ENCODE measurements at places on chromosomes 13 and 19.

GRCh38 chr13:29594303-29594709 is 1.2 kb downstream of the SLC7A1 start:
- DNase-seq, result peak; percentile 10

- no peak for DNase-seq
These were observed 703.7 kb downstream of the UQCRFS1 start for GRCh38 chr19:28509079-28509895.

GRCh38 chr13:51998723-51999509 is 12.3 kb downstream of the ATP7B start:
- DNase-seq, result no peak

GRCh38 chr19:8340341-8341096 is 2.5 kb downstream of the KANK3 start:
- no peak for DNase-seq

- DNase-seq, result peak; percentile 32
These were observed 6.7 kb downstream of the RGCC start for GRCh38 chr13:41463838-41464602.

GRCh38 chr19:17370026-17370587 is 7.0 kb downstream of the PLVAP start:
- no peak for DNase-seq

GRCh38 chr19:23762548-23762883 is 3.8 kb upstream of the ZNF681 start:
- no peak for DNase-seq

GRCh38 chr19:2561895-2562294 is 86.0 kb downstream of the GADD45B start:
- peak; percentile 40 for DNase-seq

Data from stimulated activated CD8-positive, alpha-beta memory T cell treated with anti-CD3 and anti-CD28 coated beads, Interleukin-12 subunit alpha, Interleukin-12 subunit beta, amount 100 ng/mL, for 1 hour (primary cell).